ENCODE measurements at places on chromosomes 6 and 20.

DNA sequence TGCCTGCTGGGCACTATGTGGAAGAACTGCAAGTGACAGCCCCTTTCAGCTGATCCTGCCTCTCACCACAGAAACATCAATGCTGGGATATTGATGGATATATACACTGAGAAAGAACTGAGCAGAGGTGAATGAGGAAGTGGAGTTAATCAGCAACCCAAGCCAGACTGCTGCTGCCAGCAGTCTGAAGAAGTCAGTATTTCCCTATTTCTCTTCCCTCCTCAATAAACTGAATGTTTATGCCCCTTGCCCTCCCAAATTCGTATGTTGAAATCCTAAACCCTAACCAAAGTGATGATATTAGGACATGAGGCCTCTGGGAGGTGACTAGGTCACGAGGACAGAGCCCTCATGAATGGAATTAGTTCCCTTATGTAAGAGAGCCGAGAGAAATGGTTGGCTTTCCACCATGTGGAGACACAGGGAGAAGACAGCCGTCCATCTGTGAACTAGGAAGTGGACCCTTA is 76.3 kb downstream of the CDK19 start:
- no peak for DNase-seq

GRCh38 chr20:33893314-33893713 is 82.2 kb downstream of the CHMP4B start:
- DNase-seq: no peak

GRCh38 chr20:42572320-42573016 is 617.2 kb downstream of the PTPRT start:
- no peak for DNase-seq

DNA sequence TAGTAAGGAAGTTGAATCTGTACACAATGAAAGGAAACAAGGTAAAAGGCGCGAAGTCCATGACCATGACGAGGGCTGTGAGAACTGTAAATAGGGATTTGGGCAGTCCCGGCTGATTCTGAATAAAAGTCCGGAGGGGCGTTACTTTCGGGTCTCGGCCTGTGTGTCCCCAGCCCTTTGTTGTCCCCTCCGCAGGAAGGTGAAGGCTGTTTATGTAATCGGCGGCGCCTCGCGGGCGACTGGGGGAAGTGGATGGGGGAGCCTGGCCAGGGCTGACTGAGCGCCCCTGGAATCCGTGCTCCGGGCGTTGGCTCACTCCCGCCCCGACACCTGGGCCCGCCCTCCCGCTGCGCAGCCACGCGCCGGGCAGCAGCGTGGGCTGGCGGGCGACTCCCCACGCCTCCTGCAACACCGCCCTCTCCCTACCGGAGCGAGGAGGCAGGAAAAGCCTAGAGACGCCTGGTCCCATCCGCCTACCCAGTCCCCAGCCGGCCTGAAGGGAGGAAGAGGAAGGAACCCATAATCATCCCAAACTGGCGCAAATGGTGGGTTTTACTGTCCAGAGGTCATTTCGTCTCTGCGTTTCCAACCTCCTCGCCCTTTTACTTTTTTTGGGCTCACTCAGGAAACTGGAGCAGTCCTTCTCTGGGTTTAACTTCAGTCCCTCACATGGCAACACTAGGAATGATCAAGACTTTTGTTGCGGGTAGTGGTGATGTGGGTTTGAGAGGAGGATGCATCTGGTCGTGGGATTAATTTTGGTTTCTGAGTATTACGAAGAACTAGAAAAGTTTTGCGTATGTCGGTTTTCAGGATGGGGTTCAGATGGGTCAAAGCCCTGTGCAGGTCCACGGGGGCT is 12.1 kb downstream of the TRIM31 start:
- DNase-seq: no peak

DNA sequence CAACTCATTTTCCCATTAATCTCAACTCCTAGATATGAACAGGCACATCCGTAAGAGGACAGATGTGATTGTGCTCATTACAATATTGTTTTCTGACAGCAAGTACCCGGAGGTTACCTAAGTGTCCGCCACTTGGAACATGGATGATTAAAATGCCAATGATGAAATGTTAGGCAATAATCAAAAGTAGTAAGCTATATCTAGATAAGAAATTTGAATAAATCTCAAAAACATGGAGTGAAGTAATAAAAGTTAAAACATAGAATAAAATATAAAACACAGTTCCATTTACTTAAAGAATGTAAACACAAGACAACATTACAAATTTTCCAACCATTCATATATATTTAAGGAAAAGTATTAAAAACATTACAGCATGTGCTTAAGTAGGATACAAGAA is 59.2 kb upstream of the LY86 start:
- DNase-seq: no peak

- no peak for DNase-seq
Observed at GRCh38 chr20:35839904-35840303, 68.1 kb downstream of the PHF20 start.

DNA sequence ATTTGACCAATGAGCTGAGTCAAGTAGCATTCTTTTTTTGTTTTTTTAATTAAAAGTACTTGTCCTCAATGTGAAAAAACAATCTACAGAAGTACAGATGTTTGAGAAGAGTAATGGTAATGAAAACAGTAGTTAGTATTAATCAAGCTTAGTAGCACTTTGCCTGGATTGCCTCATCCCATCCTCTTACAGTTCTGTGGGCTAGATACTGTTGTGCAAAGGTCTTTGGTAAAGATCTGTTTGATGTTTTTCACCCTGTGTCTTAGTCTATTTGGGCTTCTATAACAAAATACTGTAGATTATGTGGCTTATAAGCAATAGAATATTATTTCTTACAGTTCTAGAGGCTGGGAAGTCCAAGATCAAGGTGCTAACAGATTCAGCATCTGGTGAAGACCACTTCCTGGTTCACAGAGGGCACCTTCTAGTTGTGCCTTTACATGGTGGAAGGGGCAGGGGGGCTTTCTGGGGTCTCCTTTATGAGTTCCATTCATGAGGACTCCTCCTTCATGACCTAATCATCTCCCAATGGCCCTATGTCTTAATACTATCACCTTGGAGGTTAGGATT is 84.3 kb downstream of the SHLD1 start:
- DNase-seq: no peak

GRCh38 chr6:7157752-7158616 is 50.2 kb downstream of the RREB1 start:
- DNase-seq: no peak

DNA sequence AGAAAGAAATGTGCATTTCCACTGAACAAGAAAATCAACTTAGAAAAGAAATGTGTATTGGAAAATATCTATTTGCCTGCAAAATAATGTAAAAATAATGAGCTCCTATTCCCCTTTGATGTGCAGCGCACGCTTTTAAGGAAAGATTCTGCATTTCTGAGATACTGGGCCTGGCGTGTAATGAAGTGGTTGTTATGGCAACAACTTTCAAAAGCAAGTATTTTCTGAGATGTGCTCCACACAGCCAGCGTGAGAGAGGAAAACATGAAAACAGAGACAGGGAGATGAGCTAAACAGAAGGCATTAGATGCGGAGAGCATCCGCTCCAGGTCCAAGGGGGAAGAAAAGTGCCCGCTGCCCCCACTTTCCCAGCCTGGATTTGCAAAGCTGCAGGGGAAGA is 39.1 kb upstream of the GTSF1L start:
- no peak for DNase-seq

DNA sequence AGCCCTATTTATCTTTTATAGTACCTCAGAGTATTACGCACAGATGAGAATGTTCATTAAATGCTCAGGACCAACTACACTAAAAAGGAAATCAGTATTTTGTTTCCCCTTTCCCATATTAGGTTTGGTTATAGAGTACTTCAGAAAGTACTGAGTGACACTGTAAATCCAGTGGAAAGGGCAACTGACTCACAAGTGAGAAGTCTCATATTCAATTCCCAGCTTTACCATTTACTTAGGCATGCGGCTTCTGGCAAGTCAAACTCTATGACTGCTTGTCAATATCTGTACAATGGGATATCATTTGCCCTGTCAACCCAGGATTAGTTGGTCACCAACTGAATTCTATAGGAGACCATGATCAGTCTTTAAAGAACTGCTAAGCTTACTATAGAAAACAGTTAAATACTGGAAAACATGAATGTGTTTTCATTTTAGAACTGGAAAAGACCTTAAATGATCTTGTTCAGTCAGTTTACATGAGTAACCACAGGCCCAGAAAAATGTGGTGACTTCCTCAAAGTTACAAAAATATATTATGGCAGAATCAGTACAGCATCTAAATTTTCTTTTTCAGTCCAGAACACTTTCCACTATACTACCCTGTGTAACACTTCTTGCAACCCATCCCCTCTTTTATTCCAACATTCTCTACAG is 3.6 kb downstream of the MAP3K7 start:
- no peak for DNase-seq

DNA sequence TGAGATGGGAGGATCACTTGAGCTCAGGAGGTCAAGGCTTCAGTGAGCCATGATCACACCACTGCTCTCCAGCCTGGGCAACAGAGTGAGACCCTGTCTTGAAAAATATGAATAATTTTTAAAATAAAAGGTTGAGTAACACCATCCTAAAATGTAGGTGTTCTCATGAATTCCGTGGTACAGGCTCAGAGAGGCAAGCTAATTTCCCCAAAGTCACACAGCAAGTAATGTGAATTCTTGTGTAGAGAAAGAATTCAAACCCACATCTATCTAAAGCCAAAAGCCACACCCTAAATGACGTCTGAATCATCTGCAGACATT is 80.5 kb downstream of the ZNF217 start:
- DNase-seq: no peak

- DNase-seq: no peak
Observed at GRCh38 chr6:3350252-3350796, 91.6 kb downstream of the PSMG4 start.

- no peak for DNase-seq
Observed at GRCh38 chr6:169619650-169620049, 82.2 kb downstream of the WDR27 start.

GRCh38 chr6:13615792-13616120 is 621 bp downstream of the NOL7 start:
- peak; percentile 37 for DNase-seq

GRCh38 chr6:156809034-156809433 is 31.9 kb downstream of the ARID1B start:
- DNase-seq: no peak

DNA sequence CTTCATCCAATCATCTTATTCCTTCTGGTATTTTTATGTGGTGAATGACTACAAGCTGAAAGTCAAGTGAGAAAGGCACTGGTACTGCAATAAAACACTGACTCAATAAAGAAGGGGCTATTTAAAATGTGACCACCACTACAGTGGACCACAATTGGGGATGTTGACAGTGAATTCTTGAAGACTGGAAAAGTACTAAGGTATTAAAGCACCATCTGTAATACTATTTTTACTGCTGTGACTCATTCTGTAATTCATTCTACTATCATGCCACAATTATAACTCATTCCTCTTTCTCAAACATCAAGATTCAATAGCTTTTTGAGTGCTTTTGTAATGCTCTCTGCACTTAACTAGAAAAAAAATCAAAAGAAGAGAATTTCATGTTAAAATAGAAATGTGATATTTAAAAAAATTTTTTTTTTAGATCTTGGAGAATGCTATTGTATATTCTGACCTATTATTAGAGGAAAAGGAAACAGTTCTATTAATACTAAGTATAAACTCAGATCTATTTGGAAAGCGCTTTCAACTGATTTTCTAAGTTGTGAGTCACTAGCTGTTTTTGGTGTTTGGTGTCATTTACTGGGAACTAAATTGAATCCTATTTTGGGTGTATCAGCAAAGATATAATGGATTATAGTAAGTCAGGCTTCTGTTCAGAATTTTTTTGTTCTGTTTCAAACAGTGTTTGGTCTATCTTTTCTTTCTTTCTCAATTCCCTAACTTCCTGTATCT is 104.7 kb upstream of the TMEM170B start:
- DNase-seq: no peak

- no peak for DNase-seq
Observed at GRCh38 chr6:74656453-74656852, 549.4 kb downstream of the COL12A1 start.

DNA sequence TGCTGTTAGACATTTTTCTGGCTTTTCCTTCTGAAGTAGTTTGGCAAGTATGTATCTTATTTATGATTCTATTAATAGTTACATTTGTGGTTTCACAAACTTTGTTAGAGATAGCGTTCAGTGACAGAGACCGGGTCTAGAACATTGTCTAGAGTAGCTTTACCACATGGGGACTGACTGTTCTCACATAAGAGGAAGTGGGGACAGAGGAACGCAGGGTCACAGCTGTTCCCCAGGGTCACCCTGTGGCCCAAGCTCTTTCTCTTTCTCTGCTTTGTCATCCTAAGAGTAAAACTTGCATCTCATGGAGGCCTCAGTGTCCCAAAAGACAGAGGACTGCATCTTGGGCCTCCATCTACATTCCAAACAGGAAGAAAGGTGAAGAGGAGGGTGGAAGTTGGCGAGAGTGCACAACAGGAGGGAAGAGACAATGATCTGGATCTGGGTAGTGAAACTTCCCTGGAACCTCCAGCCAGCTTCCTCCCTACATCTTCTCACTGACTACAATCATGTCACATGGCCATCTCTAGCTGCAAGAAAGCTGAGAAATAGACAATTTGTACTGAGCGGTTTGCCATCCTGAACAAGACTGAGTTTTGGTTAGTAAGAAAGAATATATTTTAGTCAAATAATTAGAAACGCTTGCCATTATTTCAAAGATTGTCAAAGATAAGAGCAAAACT is 645.8 kb upstream of the ARID1B start:
- no peak for DNase-seq

DNA sequence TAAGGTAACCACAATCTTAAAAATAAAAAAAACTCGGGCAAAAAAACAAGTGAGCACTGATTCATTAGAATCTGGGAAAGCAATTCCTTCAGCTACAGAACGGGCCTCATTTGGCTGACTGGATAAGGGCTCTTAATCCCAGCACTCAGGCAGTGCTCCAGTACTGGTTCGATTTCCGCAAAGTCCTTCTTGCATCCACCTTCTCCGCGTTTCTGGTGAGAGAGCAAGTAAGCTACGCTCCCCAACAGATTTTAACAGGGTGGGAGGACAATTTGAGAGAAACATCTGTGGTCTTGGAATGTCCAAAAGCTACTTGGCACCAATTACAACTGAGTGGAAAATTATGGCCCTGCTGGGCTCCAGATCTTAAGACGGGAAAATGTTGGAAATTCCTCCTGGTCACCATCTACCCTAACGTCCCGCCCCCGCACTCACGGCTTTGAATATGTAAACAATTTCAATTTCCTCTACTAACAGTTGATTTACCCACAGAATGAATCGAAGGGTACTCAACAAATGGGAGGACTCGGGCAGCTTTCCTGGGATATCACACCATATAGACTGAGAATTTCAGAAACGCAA is 18.1 kb upstream of the ZSCAN9 start:
- no peak for DNase-seq

DNA sequence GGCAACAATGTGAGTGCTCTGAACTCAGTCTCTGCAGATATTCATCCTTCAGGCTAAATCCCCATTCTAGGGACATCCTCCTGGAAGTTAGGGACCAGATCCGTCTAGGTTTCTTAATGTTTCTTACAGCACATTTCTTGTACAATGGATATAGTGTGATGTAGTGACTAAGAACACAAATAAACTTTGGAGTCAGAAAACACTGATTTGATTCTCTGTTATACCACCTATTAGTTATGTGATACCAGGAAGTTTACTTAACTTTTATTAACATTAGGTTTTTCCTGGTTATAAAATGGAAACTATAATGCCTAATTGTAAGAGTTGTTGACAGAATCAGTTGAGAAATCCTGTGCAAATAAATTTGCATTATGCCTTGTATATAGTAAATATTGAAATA is 57.6 kb upstream of the KCNQ5 start:
- no peak for DNase-seq

Measured in effector CD4-positive, alpha-beta T cell (primary cell).